ENCODE measurements at places on chromosomes 5 and 9.
A peak's percentile ranks its signal among the peaks of the same experiment; 100 is the strongest.

DNA sequence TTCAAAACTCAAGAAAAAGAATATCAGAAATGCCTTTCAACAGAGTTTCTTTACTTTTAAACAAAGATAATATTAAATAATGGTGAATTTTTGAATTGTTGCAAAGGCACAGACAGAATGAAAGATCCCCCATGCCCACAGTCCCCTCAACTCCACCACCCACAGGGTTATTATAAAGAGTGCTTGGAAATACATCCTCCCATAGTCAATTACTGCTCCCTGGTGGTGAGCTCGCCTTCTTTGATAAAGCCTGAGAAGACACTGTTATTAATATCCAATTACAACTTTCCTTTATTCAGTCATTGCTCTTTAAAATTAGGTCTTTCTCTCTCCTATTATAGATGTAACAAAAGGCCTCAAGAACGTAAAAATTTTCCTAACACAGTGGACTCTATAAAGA is 490.2 kb upstream of the RORB start:
- no peak for DNase-seq

DNA sequence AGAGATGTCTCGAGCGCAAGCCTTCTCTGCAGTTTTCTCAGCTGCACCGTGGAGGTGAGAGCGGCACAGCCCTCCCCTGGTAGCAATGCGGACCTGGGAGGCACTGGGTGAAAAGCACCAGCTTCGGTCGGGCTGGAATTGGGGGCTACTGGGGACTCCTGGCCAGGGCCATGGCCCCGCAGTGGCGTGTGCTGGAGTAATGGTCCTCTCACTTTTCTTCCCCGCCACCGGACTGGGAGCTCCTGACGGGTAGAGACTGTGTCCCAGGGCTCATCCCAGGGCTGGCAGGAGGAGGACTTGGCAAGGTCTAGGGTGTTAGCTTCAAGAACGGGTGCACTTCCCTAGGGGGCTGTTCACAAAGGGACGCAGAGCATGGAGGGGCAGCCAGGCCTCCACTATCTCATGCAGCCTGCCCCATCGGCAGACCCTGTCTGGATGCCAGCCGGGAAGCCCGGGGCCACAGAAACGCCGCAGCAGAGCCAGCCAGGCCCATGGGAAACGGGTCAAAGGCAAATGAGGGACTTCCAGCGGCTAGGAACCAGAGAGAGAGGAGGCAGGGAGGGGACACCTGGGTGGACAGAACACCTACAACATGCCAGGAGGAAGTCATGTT is 92.6 kb upstream of the MVB12B start:
- DNase-seq = no peak

DNA sequence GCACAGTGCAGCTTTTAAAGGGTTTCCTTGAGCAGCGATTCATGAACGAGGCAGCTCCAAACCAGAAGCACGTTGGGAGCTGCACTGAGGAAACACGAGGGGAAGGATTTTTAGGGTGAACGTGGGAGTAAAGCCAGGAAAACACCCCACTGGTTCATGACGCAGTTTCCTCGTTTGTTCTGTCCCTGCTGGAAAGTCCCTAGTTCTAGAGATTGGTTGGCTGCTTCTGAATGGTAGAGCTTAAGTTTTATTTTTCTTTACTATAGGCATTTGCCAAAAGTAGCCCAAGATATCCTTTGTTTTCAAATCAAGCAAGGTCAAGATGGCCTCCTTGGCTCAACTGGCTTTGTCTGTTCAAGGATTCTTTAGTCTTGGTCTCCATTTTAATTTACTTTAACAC is 116.5 kb upstream of the CACNA1B start:
- DNase-seq = peak; percentile 44

GRCh38 chr9:108207561-108208165 is 648.1 kb downstream of the ACTL7B start:
- DNase-seq = no peak

GRCh38 chr9:138052635-138053320 is 175.2 kb downstream of the CACNA1B start:
- no peak for DNase-seq

DNA sequence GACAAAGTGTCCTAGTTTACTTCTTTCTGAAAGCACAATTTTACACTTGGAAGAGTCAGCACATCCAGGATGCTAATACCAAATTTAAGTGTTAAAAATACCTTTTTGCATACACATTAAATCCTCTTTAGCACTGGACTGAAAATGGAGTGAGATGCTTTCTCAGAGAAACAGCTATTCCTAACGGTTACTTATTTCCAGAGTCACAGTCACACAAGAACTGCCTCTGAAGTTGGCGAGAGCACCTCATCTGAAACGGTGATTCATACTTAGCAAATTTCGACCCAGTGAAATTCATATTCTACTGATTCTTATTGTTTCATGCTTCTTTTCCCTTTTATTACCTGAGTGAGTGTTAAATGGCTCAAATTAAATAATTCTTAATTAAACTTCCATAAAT is 12.2 kb downstream of the CDH18 start:
- DNase-seq = no peak

GRCh38 chr9:122374885-122375420 is 4.1 kb downstream of the PTGS1 start:
- DNase-seq = no peak

DNA sequence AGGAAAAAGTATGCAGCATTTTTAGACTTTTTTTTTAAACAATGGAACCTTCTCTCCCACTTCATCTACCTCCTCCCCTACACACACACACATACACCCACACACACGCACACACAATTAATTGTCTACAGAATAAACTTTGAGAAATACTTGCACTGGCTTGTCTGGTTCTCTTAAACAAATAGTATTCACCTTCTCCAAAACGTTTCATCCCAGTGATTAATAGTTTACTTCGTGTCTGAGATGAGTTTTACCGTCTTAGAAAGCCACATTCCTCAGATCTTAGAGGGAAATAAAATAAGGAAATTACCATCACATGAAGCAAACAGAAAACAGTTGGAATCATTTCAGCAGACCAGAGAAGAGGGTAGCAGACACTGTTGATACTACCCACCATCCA is 570.6 kb upstream of the CLINT1 start:
- no peak for DNase-seq

DNA sequence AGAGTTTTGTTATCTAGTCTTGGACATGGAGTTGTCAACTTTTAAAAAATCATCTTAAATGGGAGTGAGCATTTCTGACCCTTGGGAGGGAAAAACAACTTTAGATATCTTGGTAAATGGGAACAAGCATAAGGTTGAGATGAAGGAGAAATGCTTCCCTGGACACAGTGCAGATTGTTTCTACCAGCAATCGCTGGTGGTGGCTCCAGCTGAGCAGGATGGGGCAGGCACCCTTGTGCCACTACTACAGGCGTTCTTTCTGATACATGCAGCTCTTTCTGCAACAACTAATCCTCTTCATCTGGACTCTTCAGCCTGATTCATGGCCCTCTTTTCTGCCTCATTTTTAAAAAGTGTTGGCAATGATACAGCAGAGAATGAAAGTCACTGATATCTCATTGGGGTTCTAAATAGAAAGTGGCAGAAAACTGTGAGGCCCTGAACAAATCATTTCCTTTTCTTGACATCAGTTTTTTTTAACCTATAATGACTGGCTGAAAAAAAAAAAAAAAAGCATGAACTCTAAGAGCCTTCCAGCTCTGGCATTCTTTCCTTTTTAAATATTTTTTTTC is 409.4 kb upstream of the PTGER4 start:
- DNase-seq = no peak

GRCh38 chr5:79236970-79237739 is 1.2 kb downstream of the JMY start:
- DNase-seq = peak; percentile 33

GRCh38 chr9:97526895-97527575 is 25.6 kb downstream of the TMOD1 start:
- DNase-seq = no peak
